T47D (cell line): ENCODE measurements at places on chromosomes 4 and X.
A peak's percentile ranks its signal among the peaks of the same experiment; 100 is the strongest.

DNA sequence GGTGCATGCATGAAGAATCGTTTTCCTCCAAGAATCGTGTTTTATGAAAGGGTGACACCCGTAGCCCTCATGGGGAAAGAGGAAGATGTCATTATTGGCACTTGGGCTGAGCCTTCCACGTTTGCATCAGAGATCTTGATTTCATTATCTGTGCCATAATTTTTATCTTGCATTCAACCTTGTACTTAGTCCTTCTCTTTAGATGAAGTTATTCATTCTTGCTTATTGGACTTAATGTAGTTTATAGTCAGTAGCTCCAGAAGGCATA lies 66.8 kb downstream of the GAB1 start:
- DNase-seq, result no peak

GRCh38 chrX:130771230-130771629 lies 131.8 kb downstream of the ENOX2 start:
- DNase-seq, result no peak

DNA sequence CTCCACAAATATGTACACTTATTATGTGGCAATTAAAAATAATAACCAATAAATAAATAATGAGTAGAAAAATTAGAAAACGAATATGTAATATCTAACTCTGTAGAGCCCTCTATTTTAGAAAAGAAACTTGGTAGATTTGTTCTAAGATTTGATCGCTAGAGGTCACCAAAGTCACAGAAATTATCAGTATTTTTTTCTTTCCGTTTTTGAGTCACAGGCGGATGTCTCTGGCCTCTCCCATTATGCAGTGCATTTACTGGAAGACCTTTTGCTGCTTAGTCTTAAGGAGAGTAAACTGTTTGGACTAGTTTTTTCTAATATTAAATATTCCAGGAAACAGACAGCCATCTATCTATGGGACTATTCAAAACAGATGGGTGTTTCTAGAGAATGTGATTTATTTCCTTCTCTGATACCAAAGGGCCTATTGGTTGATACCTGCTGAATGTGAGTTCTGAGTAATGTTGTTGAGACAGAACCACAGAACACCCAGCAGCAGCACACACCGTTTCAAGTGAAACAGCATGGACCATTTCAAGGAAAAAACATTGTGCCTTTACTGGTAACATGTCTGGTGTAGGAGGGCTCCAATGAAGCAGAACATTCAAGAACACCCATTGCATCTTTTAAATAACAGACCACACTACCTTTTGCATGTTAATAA lies 34.0 kb upstream of the GYPA start:
- DNase-seq, result peak; percentile 67

DNA sequence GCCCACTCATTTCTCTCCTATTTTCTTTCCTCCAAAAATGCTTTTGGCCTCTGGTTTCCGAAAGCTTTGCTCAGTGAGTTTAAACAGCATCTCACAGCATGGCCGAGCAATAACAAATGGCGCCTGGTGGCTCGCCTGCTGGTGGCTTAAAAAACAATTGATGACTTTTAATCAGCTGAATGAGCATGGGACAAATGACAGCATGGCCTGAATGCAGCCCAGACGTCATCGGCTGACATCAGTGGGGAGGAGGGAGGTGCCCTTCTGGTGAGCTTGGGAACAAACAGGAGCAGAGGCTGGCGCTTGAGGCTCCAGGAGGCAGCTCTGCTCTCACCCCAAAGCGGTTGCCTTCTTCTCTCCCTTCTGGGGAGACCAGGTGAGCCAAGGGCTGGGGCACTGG lies 286.4 kb downstream of the BCOR start:
- no peak for DNase-seq

DNA sequence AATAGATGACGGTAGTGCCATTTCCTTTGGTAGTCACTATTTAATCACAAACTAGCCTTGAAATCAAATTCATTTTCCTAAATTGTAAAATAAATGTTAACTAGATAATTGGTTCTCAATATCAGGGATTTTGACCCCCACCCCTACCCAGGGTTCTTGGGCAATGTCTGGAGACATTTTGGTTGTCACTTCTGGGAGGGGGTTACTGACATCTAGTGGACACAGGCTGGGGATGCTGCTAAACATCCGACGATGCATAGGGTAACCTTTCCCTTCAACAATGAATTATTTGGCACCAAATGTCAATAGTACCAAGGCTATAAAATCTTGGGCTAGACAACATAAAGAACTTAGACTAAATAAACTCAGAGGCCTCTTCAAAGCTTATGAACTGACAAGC lies 285.8 kb upstream of the TRPC5 start:
- DNase-seq, result no peak

GRCh38 chr4:116501954-116502353 lies 583.4 kb downstream of the TRAM1L1 start:
- DNase-seq, result no peak

DNA sequence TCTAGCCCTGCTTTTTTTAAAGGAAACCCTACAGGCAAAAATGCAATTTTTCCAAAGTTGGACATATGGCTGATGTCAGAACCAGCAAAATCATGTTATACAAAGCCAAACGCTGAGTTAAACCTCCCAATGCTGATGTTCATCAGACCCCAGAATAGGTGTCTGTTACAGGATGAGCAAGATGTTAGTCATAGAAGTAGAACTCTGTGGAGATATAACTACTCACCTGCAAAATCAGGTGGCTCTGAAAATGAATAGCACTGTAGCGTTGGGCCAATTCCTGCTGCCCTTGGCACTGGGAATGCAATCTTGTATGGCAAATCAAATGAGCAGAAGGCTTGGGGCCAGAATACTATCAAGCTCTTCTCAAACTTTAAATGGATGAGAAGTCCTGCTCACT lies 634.1 kb downstream of the RPA4 start:
- DNase-seq, result no peak

DNA sequence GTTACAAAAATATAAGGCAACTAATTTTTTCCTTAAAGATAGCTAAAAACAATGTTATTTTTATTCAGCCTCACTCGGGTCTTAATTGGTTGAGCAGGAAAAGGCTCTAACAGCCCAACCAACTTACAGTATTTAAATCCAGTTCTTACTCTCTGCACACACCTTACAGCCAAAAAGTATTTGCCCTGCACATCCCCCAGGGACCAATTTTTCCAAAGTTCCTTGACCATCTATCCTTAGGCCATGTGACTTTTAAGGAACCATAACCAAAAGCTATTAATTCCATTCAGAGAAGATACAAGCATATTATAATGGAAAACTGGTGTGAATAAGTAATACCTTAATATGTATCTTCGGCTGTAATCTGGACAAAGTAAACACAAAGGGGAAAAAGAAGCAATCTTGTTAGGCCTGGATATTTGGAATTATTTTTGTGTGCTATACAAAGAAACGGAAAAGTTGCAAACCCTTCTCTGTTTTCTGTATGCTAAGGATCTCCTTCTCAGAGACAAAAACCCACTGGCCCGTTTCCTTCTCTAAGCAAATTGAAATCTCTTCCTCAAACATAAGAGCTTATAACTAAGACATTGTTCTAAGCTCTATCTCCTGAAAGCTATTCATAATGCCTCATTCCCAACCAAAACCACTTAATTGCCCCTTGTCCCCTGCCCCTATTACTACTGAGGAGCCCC lies 1.0 kb upstream of the THAP9 start:
- DNase-seq, result no peak

DNA sequence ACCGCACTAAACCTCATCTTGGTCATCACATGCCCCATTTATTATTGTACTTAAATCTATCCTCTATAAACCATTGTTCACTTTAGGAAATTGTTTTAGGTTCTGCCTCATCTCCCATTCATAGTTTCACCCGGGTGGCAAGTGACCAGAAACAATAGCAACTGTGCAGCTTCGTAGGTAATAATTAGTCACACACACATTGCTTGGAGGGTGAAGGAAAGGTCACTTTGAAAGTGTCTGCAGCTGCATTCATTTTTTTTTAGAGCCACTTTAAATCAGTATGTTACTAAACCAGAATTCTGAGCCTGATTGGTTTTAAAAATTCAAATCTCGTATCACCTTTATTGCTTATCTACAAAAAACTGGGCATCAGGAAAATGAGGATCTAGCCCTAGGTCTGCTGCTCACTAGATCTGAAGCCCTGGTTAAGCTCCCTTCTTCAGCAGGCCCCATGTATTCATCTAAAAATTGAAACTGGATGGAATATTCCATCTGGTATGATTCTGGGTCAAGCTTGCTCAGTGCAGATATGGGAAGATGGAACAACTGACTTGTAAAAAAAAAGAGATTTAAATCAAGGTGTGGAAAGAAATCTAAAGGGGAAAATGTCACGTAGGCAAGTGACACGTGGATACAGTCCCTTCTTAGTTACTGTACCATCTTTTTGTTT lies 62.4 kb downstream of the LIMCH1 start:
- no peak for DNase-seq

DNA sequence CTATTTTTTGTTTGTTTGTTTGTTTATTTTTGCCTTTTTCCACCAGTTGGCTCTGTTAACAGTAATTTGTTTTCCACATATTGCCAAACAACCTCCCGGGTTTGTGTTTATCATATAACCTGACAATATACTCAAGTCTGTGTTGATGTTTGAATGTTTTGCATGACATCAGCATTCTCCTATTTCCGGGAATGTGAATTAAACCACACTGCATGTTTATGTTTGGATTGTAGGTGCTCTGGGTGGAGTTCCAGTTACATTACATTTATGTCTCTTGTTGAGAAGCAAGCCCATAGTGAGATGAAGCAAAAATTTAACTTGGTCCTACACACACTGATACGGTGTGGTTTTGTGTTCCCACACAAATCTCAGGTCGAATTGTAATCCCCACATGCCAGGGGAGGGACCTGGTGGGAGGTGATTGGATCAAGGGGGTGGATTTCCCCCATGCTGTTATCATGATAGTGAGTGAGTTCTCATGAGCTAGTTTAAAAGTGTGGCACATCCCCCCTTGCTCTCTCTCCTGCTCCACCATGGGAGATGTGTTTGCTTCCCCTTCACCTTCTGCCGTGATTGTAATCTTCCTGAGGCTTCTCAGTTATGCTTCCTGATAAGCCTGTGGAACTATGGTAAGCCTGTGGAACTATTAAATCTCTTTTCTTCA lies 54.4 kb upstream of the CLNK start:
- DNase-seq, result no peak

DNA sequence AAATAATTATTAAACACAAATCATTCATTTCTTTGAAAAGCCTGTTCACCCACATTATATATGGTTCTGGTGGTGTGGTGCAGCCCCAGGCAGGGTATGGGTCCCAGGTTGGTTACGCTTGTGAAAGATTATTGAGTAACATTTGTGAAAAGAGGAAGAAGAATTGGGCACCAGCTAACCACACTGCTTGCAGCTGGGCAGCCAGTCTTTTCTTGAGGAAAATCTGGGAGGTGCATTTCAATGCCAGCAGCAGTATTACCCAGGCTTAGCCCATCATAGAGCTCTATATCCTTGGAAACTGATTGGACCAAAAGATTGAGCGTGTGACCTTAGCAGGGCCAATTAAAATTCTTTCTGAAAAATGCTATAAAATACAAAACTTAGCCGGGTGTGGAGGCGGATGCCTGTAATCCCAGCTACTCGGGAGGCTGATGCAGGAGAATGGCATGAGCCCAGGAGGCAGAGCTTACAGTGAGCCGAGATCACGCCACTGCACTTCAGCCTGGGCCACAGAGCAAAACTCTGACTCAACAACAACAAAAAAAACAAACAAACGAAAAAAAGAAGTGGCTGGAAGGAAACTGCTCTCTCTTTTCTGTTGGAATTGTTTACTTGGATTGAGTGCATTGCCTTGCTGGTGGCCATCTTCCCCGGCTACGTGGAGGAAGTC lies 9.7 kb upstream of the PLAC8 start:
- DNase-seq, result no peak

DNA sequence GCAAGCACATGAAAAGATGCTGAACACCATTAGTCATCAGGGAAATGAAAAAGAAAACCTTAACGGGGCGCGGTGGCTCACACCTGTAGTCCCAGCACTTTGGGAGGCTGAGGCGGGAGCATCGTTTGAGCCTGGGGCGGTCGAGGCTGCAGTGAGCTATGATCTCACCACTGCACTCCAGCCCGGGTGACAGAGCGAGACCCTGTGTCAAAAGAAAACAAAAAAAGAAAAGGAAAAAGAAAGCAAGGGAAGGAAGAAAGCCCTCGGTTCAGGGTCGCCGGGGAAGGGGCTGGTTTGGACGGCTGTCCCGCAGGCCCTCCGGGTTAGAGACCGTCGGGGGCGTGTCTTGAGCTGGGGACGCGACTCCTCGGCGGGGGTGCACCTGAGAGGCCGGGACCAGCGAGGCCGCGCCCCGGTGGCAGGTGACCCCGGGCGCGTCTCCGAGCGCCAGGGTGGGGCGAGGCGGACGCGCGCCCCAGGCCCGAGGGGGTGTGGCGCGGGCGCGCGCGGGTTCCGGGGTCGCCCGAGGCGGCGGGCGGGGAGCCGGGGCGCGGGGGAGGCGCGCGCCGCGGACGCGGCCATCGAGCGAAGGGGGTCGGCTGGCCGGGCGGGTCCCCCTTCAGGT lies 478 bp upstream of the PLXNA3 start:
- DNase-seq, result peak; percentile 52

GRCh38 chr4:94939791-94940519 lies 182.2 kb downstream of the BMPR1B start:
- no peak for DNase-seq

GRCh38 chr4:186265683-186266652 lies at the start of gene F11:
TSS of gene F11 (plus strand) at chr4:186266189. CDS start at chr4:186267137, 948 bp downstream.
- DNase-seq, result no peak

DNA sequence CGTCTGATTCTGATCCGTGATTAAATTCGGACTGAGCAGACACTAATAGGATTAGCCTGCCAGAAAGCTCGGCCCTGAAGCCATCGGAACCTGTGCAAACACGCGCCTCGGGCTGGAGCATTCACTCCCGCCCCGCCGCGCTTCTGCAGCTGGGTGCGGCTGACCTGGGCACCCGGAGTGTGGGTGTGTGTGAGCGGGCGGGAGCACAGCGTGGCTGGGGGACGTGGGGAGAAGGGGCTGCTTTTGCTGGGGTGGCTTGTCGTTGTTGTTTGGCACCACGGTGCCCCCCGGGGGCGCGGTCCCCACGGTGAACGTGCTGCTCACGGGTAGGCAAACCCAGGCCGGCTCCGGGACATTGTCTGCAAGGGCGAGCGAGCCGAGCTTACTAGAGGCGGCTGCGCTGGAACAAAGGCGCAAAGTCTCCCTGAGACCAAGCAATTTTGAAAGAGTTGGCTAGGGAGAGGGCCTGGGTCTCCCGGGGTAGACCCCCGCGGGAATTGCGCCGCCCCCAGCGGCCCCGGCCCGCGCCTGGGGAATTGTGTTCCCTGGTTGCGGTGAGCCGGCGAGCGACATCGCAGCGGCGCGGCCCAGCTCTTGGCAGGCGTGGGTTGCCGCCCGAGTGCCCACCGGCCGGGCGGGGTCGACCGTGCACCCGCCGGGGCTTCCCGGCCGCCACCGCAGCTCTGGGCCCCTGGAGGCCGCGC lies 1.4 kb downstream of the MAMLD1 start:
- no peak for DNase-seq
